Muscle of arm (tissue), 14 donors: ENCODE measurements at places on chromosomes 12 and 14. TPM values are rescaled to one million over a fixed set of nuclear protein-coding genes. Genes with fewer than 3 reads are reported as not detected.

- DNase-seq = no peak
These were observed 80.4 kb upstream of the DIO3 start for GRCh38 chr14:101480747-101481530.

ATG2B gene
- 15.1 TPM for polyA plus RNA-seq

- DNase-seq = peak; percentile 22
These were observed 15.8 kb upstream of the CPNE8 start for GRCh38 chr12:38921025-38921677.

GRCh38 chr12:57072661-57073060 is 5.9 kb downstream of the NEMP1 start:
- DNase-seq = no peak

GPR137C gene
- polyA plus RNA-seq = 3.6 TPM

PRKD1 gene
- 25.1 TPM for polyA plus RNA-seq

DNA sequence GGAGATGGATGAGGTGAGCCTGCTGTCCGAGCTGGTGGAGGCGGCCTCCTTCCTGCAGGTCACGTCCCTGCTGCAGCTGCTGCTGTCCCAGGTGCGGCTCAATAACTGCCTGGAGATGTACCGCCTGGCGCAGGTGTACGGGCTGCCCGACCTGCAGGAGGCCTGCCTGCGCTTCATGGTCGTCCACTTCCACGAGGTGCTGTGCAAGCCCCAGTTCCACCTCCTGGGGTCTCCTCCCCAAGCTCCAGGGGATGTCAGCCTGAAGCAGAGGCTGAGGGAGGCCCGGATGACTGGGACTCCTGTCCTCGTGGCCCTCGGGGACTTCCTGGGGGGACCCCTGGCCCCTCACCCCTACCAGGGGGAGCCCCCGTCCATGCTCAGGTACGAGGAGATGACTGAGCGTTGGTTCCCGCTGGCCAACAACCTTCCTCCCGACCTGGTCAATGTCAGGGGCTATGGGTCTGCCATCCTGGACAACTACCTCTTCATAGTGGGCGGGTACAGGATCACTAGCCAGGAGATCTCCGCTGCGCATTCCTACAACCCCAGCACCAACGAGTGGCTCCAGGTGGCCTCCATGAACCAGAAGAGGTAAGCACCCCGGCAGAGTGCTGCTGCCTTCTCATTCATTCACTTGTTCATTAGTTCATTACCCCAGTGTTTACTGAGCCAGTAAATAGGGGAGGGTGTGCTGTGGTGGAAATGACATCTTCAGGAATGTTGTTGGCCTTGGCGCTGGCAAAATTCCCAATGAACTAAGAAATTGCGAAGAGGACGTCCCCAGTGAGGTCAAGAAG is 774 bp upstream of the MANSC4 start:
- DNase-seq = peak; percentile 6

FAM161B gene
- 10.7 TPM for polyA plus RNA-seq

DNA sequence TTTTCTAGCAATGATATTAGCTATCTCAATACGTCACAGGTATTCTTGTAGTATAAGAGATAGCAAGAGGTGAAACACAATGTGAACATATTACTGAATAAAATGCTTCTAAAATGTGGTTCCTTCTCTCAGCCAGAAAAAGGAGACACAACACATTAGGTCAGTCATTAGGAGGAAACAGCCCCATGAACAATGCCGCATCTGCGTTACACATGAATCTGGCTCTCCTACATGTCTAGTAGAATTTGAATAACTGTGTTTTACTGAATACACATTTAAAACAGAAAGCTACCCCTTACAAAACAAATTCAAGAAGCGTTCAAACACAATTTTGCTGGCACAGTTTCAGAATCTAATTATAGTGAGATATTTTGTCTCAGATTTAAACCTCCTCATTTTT is 51.6 kb downstream of the EFCAB11 start:
- DNase-seq = no peak

DNA sequence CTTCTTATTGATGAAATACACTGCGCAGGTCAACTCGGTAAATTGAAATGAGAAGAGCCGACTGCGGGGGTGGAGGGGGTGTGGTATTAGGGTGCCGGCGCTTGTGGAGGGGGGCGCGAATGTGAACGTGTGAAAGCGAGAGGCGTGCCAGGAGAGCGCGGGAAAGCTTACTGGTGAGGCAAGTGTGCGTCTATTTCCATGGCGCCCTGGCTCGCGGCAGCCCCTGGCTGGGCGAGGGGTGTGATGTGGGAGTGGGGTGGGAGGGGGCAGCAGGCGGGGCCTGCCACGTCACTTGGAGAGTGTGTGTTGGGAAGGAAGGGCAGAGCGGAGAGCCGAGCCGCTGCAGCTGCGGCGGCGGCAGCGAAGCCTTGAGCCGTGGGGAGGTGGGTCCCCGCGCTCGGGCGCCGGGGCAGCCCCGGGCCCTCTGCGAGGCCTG is 88.8 kb downstream of the GALNT8 start:
- DNase-seq = peak; percentile 81

GRCh38 chr14:47442211-47442610 is 233.2 kb downstream of the MDGA2 start:
- no peak for DNase-seq

UBE2N gene
- 92.1 TPM for polyA plus RNA-seq

- no peak for DNase-seq
These were observed 5.2 kb downstream of the KRT4 start for GRCh38 chr12:52808573-52809160.

P3H3 gene
- 36.3 TPM for polyA plus RNA-seq

DNA sequence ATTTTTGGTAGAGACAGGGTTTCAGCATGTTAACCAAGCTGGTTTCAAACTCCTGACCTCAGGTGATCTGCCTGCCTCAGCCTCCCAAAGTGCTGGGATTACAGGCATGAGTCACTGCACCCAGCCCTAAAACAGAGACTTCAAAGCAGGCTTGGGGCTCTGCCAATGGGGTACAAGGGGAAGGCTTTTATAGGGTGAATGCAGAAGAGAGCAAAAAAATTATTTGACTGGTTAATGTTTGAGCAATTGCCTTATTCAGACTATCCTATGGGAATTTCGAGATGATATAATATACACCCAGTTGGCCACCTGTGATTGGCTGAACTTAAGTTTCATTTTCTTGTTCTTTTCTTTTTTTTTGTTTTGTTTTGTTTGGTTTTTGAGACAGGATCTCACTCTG is 31.5 kb upstream of the ACTN1 start:
- no peak for DNase-seq

- no peak for DNase-seq
These were observed 139.8 kb downstream of the TSPAN9 start for GRCh38 chr12:3216726-3217682.

DNA sequence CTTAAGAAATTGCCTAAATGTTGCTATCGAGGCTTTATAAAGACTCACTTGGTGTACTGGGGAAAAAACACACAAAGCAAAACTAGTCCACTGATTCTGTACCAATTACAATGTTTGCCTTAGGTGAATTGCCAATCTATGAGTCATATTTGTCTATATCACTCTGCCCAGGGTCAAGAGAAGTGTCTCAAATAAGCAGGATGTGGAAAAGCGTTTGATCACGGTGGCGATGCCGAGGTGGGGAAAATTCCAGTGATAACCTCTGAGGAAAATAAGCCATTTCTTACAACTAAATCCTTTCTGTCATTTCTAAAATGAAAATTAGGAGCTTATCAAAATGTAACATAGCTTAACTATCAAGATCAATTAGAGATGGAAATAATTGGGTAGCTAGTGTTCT is 148.6 kb upstream of the DIO3 start:
- no peak for DNase-seq

GLIPR1L2 gene
- polyA plus RNA-seq = not detected

MANSC4 gene
- not detected for polyA plus RNA-seq

GRCh38 chr12:52528641-52529143 is 8.5 kb upstream of the KRT5 start:
- no peak for DNase-seq

GRCh38 chr14:85856430-85856829 is 326.5 kb downstream of the FLRT2 start:
- no peak for DNase-seq

- no peak for DNase-seq
These were observed 6.7 kb upstream of the CACNB3 start for GRCh38 chr12:48811437-48812090.

- peak; percentile 91 for DNase-seq
These were observed 1.3 kb upstream of the TEDC1 start for GRCh38 chr14:105489542-105490266.

SMIM41 gene
- polyA plus RNA-seq = 0.19 TPM

DNA sequence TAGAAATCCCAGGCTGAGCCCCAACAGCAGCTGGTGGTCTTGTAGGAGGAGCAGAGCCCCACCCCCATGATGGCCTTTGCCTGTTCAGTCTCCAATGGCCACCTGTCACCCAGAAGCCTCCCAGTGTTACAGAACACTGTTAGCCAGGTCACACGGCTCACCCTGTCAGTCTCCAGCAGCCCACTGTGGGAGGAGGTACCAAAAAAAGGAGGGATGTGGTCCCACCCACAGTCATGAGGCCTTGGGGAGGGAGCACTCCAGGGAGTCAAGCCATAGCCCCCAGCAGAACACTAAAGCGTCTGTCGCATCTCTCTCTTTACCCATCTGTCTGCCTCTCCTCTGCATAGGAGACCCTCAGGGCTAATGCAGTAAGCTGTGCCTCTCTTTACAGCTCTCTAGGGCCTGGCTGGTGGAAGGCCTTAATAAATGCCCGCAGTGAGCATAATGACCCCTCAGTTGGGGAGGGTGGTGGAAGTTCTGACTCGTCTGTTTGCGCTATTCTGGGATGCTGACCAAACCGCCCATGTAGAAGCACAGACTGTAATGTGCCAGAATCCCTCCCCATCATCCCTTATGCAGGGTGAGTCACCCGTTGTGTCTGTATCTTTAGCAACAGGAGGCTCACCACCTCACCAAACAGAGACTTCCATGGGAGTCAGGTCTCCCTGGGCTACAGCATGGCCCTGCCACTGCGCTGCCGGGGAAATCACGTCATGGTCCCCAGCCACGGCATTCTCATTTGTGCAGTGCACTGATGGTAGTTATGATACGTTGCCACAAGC is 14.6 kb downstream of the C14orf132 start:
- peak; percentile 53 for DNase-seq

DNA sequence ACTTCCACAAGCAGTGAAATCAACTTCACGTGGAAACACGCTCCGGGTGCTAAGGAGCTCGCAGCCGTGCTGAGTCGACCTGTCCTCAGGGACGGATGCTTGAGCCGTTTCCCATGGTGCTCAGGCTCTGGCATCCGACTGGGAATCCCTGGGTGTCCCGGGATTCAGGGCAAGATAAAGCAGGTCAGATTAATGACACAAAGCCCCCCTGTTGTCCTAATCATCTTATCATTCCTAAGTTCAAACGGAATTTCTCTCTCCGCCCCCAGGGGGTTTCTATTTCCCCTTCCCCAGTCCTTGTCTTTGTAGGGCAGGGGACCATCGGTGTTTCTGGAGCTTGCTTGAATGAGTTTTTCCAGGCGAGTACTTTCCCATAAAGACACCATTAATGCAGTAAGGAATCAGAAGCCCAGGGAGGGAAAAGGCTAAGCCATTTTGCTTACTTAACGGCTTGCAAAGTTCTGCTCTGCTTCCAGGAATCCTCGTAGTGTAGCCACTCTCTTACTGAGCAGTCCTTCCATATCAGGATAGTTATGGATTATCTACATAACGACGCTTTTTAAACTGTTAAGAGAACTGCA is 116.5 kb downstream of the TMEM132C start:
- no peak for DNase-seq

CDK4 gene
- 176 TPM for polyA plus RNA-seq

DNA sequence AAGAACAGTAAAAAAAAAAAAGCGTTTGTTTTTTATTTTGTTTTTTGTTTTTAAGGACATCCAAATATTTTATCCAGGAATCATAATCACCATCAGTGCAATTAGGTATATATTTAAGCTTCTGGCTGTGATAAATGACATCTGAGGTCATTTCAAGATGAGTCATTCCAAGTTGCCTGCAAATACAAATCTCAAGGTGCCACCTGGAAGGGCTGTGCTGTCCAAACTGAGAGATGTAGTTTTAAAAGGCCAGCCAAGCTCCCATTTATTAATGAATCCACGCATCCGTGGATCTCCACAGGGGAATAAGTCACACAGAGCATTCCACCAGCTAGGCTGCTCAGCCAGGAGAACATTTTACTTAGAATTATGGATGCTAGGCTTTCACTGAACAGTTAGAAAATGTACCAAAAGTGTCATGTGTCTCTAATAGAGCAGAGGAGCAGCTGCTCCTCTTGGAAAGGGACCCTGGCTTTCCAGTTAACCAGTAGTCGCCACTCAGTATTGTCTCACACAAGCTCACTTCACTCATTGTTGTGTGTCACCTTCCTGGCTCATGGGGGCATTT is 1151.4 kb upstream of the TMEM132C start:
- DNase-seq = no peak

DNA sequence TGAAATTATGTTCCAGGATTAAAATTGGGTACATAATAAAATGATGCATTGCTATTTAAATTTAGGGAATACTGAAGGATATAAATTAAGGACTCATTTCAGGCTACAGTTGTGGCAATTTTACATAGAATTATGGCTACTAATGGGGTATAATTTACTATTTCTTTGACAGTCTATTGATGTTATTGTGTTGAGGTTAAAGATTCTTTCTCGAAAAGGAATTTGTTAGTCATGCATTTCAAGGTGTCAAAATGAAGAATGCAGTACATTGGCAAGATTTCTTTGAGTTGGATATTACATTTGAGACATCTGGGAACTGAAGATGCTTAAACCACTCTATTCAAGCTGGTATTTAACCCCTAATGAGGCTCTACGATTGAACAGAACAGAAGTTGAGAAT is 28.3 kb downstream of the SLC5A8 start:
- DNase-seq = no peak

NFE2 gene
- polyA plus RNA-seq = 1.5 TPM

LRP1 gene
- 132 TPM for polyA plus RNA-seq

OTOGL gene
- polyA plus RNA-seq = not detected
